Uterus (tissue), 4 donors: ENCODE measurements at places on chromosomes 16 and 17. TPM values are rescaled to one million over a fixed set of nuclear protein-coding genes. Genes with fewer than 3 reads are reported as not detected.

PITPNM3 gene
- 5.0 TPM for total RNA-seq

CLEC10A gene
- not detected for total RNA-seq

SPATA22 gene
- not detected for total RNA-seq

TP53TG3B gene
- not detected for total RNA-seq

- H3K4me1 ChIP-seq, result no peaks in the 10 kb centered on the region
- no peak overlapping the region for H3K27ac ChIP-seq
- no peak overlapping the region for H3K4me3 ChIP-seq
- no peak for DNase-seq
- H3K27me3 ChIP-seq, result no peaks in the 10 kb centered on the region
Observed at GRCh38 chr16:72626623-72627022, 421.3 kb downstream of the ZFHX3 start.

GRCh38 chr16:51405361-51405760 is 254.3 kb upstream of the SALL1 start:
- no peak for DNase-seq
- H3K27ac ChIP-seq, result no peak overlapping the region

GRCh38 chr17:1713160-1713877 is 3.1 kb upstream of the TLCD2 start:
- peak overlapping the region; percentile 99 for H3K27ac ChIP-seq
- DNase-seq, result no peak
- no peaks in the 10 kb centered on the region for H3K36me3 ChIP-seq
- no peaks in the 10 kb centered on the region for H3K4me1 ChIP-seq
- H3K4me3 ChIP-seq, result no peak overlapping the region
- no peaks in the 10 kb centered on the region for H3K27me3 ChIP-seq

GRCh38 chr16:53045341-53046220 is 7.1 kb downstream of the CHD9NB start:
- no peak overlapping the region for H3K27ac ChIP-seq
- DNase-seq, result no peak
- no peaks in the 10 kb centered on the region for H3K36me3 ChIP-seq
- H3K4me1 ChIP-seq, result no peaks in the 10 kb centered on the region
- H3K27me3 ChIP-seq, result no peaks in the 10 kb centered on the region

GRCh38 chr17:61354895-61355874 is 44.5 kb upstream of the TBX2 start:
- no peak overlapping the region for H3K27ac ChIP-seq
- H3K4me3 ChIP-seq, result no peak overlapping the region
- no peaks in the 10 kb centered on the region for H3K27me3 ChIP-seq
- no peak for DNase-seq

GRCh38 chr17:34369571-34369970 is 6.5 kb upstream of the CCL1 start:
- H3K27me3 ChIP-seq, result no peaks in the 10 kb centered on the region
- no peaks in the 10 kb centered on the region for H3K36me3 ChIP-seq
- no peak overlapping the region for H3K4me3 ChIP-seq
- H3K4me1 ChIP-seq, result no peaks in the 10 kb centered on the region
- no peak for DNase-seq

DNA sequence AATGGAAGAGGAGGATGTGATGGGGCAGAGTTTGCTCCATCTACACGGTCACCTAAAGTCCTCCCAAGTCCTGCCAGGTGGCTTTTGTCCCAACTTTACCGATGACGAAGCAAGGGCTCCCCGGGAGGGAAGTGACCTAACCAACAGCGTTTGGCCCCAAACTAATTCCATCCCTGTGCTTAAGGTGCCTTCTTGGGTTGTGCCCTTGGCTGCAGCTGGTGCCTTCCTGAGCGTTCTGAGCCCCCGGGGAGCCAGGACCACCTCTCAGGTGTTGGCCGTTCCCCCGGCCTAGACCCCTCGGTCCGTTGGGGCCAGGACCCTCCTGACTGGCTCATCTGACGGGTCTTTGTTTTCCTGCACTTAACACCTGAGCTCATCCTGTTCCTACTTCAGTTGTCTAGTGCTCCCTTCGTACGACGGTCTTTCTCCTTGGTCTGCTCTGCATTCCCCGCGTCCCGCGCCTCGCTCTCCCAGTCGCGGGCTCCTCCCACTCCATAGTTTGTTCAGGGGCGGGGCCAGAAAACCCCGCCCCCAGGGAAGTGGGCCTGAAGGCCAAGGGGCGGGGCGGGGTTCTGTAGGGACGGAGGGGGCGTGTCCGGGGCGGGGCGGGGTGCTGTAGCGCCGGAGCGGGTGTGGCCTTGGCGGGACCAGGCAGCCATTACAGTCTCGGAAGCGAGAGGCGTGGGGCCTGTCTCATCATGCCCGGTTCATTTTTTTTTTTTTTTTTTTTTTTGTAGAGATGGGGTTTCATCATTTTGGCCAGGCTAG is 822 bp upstream of the ZSCAN10 start:
- no peaks in the 10 kb centered on the region for H3K27me3 ChIP-seq
- no peaks in the 10 kb centered on the region for H3K4me1 ChIP-seq
- no peak overlapping the region for H3K27ac ChIP-seq
- DNase-seq, result peak; percentile 83
- no peak overlapping the region for H3K4me3 ChIP-seq
- no peaks in the 10 kb centered on the region for H3K36me3 ChIP-seq

DNA sequence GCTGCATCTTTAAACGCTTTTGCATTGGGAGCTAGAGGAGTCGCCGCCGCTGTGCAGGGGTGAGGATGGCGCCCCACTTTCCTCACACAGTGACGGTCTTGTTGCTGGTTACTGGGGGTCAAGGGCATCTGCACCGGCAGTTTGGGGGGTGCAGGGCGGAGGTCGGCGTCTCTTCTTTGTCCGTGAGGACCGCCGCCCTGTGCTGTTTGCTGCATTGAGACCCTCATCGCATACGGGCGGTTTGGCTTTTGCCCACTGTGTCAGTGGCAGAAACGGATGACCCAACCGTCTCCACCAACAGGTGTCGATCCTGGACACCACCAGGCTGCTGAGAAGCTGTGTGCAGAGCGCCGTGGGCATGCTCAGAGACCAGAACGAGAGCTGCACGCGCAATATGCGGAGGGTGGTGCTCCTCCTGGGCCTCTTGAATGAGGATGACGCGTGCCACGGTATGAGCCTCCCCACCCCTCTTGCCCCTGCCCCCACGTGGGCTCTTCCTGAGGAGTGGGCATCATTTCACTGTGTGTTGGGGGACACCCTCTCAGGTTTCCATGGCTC is 61.2 kb upstream of the ENDOV start:
- H3K27me3 ChIP-seq, result no peaks in the 10 kb centered on the region
- no peak for DNase-seq
- H3K36me3 ChIP-seq, result no peaks in the 10 kb centered on the region

GRCh38 chr16:25012525-25012991 is 2.6 kb downstream of the ARHGAP17 start:
- no peaks in the 10 kb centered on the region for H3K36me3 ChIP-seq
- no peak overlapping the region for H3K4me3 ChIP-seq
- no peaks in the 10 kb centered on the region for H3K4me1 ChIP-seq
- H3K27ac ChIP-seq, result peak overlapping the region; percentile 89
- H3K27me3 ChIP-seq, result no peaks in the 10 kb centered on the region

GRCh38 chr16:60636117-60636516 is 1400.1 kb downstream of the CDH8 start:
- H3K36me3 ChIP-seq, result no peaks in the 10 kb centered on the region
- no peak overlapping the region for H3K27ac ChIP-seq
- no peaks in the 10 kb centered on the region for H3K27me3 ChIP-seq
- no peaks in the 10 kb centered on the region for H3K4me1 ChIP-seq
- DNase-seq, result no peak
- no peak overlapping the region for H3K4me3 ChIP-seq

GRCh38 chr16:47395733-47396498 is 64.9 kb downstream of the ITFG1 start:
- DNase-seq, result no peak
- no peaks in the 10 kb centered on the region for H3K36me3 ChIP-seq
- no peak overlapping the region for H3K4me3 ChIP-seq
- no peaks in the 10 kb centered on the region for H3K27me3 ChIP-seq
- H3K4me1 ChIP-seq, result no peaks in the 10 kb centered on the region

- H3K4me3 ChIP-seq, result no peak overlapping the region
- H3K4me1 ChIP-seq, result no peaks in the 10 kb centered on the region
- H3K36me3 ChIP-seq, result no peaks in the 10 kb centered on the region
- H3K27ac ChIP-seq, result no peak overlapping the region
- H3K27me3 ChIP-seq, result no peaks in the 10 kb centered on the region
- no peak for DNase-seq
Observed at GRCh38 chr16:88354229-88355092, 28.3 kb upstream of the ZNF469 start.

DNA sequence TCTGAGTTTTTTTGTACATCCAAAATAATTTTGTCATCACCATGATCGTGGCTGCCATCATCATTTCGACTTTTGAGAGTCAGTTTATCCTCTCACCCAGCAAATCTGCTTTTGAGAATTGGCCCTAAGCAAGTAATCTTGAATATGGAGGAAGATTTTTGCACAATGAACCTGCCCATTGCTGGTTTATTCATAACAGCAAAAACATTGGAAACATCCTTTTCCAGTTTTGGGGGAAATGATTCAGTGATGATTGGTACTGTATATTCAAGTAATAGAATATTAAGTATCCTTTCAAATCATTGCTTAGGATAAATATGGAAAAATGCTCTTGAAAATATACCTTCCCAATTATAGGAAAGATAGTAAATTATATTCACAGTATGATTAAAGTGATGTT is 53.1 kb downstream of the PRKCA start:
- H3K27ac ChIP-seq, result no peak overlapping the region
- no peaks in the 10 kb centered on the region for H3K4me1 ChIP-seq
- no peak overlapping the region for H3K4me3 ChIP-seq
- H3K27me3 ChIP-seq, result no peaks in the 10 kb centered on the region
- DNase-seq, result no peak

DNA sequence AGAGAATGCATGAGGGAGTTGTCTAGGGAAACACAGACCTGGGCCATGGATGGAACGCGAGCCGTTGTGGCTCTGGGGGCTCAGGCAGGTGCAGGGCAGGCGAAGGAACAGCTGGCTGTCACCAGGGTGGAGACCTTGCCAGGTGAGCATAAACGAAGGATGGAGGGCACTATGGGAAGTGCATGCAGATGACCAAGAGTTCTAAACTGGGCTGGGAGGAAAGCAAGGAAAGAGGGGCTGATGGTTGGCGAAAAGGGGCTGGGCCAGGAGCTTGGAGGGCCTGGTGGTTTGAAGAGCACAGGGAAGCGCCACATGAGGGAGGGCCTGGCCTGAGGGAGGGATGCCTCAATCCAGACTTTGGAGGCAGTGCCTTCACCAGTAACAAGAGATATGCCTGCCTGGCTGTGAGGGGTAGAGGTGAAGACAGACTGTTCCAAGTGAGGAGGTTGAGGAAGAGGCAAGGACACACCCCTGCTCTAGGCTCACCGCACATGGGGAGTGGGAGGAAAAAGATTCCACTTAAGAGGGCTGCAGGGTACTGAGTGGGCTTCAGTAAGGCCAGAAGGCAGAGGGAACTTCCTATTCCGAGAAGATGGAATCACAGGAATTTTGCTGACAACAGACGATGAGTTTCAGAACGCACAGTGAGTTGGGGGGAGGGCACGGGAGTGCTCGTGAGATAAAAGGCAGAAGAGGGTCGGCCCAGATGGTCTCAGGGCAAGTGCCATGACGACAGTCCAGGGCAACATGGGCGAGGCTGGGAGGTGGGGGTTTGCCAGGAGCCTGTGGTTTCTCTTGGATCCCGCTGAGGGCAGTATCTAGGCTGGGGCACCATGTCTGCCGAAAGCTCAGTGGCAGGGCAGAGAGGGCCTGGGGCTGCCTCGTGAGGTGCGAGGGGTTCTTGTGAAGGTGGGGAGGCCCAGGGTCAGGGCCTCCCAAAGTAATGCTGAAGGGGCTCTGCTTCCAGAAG is 20.6 kb downstream of the B9D1 start:
- peak overlapping the region; percentile 52 for H3K27ac ChIP-seq
- no peak overlapping the region for H3K4me3 ChIP-seq
- DNase-seq, result peak; percentile 18
- H3K4me1 ChIP-seq, result peaks cover 27% of the 10 kb centered on the region
- H3K36me3 ChIP-seq, result no peaks in the 10 kb centered on the region

GRCh38 chr17:36859706-36860105 is 77.6 kb upstream of the LHX1 start:
- H3K27me3 ChIP-seq, result no peaks in the 10 kb centered on the region
- no peak for DNase-seq
- no peaks in the 10 kb centered on the region for H3K4me1 ChIP-seq
- no peaks in the 10 kb centered on the region for H3K36me3 ChIP-seq
- no peak overlapping the region for H3K27ac ChIP-seq

GRCh38 chr17:42456223-42457106 is 2.2 kb upstream of the ATP6V0A1 start:
- no peaks in the 10 kb centered on the region for H3K36me3 ChIP-seq
- DNase-seq, result no peak
- no peak overlapping the region for H3K4me3 ChIP-seq
- H3K4me1 ChIP-seq, result no peaks in the 10 kb centered on the region

GRCh38 chr16:84613408-84614072 is 4.3 kb downstream of the COTL1 start:
- DNase-seq, result no peak
- no peaks in the 10 kb centered on the region for H3K36me3 ChIP-seq
- peak overlapping the region; percentile 77 for H3K27ac ChIP-seq
- H3K27me3 ChIP-seq, result no peaks in the 10 kb centered on the region
- H3K4me1 ChIP-seq, result no peaks in the 10 kb centered on the region

DNA sequence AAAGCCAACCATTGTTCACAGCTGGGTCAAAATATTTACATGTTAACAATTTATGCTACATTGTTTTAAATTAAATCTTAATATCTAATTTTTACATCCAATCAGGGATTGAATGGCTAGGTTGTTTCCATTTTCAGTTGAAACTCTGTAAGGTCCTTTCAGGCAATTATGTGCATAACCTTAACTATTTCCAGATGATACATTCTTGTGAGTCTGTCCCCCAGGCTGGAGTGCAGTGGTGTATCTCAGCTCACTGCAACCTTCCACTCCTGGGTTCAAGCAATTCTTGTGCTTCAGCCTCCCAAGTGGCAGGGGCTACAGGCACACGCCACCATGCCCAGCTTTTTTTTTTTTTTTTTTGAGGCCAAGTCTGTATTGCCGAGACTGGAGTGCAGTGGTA is 10.4 kb downstream of the CDC42EP4 start:
- no peaks in the 10 kb centered on the region for H3K36me3 ChIP-seq
- H3K4me1 ChIP-seq, result peaks cover 10% of the 10 kb centered on the region
- DNase-seq, result no peak
- no peak overlapping the region for H3K4me3 ChIP-seq
- no peaks in the 10 kb centered on the region for H3K27me3 ChIP-seq
- H3K27ac ChIP-seq, result peak overlapping the region; percentile 54

DNA sequence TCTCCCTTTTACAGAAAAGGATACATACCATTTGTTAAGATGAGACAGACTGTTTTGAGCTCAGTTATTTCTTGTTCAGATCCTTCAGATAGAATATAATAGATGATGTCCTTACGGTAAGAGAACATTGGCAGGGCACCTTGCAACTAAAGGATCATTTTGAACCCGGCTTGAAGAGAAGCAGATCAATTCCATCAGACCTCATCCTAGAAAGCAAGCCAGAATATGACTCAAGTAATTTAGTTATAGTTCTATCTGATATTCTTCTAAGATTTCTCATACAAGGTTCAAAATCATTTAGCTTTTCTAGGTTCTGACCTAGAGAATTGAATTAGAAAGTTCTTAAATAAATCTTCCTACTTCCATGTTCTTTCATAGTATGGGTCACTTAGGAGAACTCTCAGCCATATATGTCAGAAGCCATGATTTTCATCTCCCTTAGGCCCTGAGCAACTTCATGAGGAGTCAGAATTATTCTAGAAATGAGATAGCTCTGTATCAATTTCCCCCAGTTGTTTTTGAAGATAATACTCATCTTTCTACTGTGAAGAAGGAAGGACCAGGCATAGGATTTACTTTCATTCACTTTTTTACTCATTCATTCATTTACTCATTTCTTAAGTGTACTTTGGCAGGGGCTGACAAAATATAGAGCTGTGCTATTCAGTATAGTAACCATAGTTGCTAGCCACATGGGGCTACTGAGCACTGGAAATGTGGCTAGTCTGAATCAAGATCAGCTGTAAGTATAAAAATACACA is 2.5 kb upstream of the CMTM1 start:
- no peak for DNase-seq
- H3K27me3 ChIP-seq, result no peaks in the 10 kb centered on the region
- H3K4me1 ChIP-seq, result no peaks in the 10 kb centered on the region
- H3K4me3 ChIP-seq, result no peak overlapping the region
- H3K36me3 ChIP-seq, result no peaks in the 10 kb centered on the region
- no peak overlapping the region for H3K27ac ChIP-seq
